NCI-H2029 (cell line): ENCODE measurements at places on chromosomes 1 and 21.
A peak's percentile ranks its signal among the peaks of the same experiment; 100 is the strongest.

GRCh38 chr21:43352568-43353281 lies 74.2 kb downstream of the SIK1 start:
- no peak for DNase-seq

DNA sequence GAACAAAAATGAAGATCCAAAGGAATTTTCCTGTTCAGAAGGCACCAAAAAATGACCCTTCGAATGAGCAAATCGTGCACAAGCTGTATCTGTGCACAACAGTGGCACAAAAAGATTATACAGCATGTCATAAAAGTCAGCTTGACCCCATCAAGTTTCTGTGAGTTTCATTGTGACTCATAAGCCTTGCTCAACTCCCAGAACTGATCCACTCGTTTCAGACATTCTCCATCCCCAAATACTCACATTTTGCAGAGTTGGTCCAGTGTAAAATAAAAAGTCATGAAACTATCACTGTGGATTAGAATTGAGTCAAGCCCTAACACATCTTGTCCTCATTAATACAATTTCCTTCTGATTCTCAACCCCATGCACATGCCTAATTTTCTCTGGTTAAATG lies 174.7 kb upstream of the PKN2 start:
- DNase-seq: no peak

GRCh38 chr21:43619856-43620255 lies 39.4 kb downstream of the HSF2BP start:
- no peak for DNase-seq

GRCh38 chr1:228472655-228473054 lies 14.5 kb upstream of the RNF187 start:
- DNase-seq: no peak

GRCh38 chr21:39610703-39611102 lies 2.0 kb upstream of the B3GALT5 start:
- DNase-seq: no peak

- no peak for DNase-seq
Observed at GRCh38 chr1:167676916-167677848, 44.6 kb upstream of the MPZL1 start.

DNA sequence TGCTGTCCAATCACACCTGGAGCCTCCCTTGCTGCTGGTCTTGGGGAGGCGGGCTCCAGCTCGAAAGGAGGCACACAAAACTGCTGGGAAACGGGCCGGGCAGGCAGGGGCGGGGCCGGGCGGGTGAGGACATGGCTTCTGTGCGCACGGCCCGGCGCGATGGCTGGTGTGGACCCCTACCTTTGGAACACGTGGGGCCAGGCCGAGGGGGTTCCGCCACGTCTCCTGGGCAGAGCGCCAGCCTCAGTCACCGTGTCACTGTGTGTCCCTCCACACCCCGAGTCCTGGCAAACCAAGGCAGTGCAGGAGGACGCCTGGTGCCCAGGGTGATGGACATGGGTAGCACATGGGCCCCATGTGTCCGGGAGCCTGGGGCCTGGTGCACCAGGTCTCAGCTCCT lies 42.0 kb upstream of the ADARB1 start:
- no peak for DNase-seq

DNA sequence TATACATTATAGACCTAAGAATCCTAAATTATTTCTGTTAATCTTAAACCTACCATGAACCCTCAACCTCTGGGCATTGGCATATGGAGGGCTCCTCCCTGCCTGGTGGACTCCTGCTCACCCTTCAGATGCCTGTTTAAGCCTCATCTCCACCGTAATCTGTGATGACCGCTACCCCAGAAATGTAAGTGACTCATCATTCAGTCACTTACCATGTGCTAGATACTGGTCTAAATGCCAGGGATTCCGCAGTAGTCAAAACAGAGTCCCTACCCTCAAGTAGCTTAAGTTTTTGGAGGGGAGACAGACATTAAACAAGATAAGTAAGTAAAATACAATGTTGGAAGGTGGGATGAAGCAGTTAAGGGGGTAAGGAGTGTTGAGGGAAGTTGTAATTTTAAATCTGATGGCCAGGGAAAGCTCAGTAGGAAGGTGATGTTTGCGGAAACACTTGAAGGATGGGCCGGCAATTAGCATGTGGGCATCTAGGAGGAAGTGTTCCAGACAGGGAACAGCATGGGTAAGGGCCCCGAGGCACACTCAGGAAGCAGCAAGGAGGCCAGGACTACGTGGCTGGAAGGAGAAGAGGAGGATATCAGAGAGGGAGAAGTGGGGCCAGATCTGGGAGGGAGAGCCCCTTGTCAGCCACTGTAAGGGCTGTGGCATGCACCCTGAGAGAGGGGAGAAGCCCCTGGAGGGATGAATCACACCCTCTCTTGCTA lies 141.7 kb upstream of the HOOK1 start:
- DNase-seq: peak; percentile 17

GRCh38 chr1:31746687-31747086 lies 17.5 kb downstream of the ADGRB2 start:
- no peak for DNase-seq

GRCh38 chr1:58841455-58841854 lies 57.6 kb upstream of the JUN start:
- no peak for DNase-seq

DNA sequence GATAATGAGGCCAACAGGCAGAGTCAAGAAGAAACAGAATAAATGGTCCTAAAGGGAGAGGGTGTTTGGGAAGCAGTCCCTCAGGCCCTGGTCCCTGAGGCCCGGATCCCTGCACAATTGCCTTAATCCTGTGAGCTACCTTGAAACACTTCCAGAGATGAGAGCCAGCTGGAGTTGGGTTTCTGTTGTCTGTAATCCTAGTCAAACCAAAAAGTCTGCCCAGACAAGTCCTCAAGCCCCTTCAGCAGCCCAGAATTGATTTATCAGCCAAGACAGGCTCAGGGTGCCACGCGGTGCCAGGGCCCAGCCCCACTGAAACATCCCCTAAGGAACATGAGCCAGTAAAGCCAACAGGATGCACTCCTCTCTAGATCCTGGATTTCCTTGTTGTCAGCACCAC lies 16.4 kb upstream of the CLSTN1 start:
- DNase-seq: peak; percentile 17

GRCh38 chr1:56511766-56512165 lies 67.6 kb downstream of the PLPP3 start:
- DNase-seq: no peak

GRCh38 chr1:202836623-202837403 lies 26.1 kb downstream of the PCAT6 start:
- no peak for DNase-seq

GRCh38 chr1:107132780-107133179 lies 8.1 kb upstream of the NTNG1 start:
- no peak for DNase-seq

DNA sequence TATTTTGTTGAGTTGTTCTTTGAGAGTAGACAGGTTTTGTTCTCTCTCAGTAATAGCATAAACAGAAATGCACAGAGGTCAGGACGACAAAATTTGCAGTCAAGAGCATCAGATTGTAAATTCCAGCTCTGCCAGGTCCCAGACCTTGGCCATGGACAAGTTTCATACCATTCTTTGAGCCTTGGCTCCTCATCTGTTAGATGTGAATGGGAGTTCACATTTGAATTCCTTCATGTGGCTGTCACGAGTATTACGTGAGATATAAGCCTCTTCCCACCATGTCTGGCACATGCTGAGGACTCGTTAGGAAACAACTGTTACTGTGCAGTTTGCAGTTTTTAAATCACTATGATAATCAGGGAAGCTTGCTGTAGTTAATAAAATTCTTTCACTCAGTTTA lies 93.2 kb upstream of the KCTD3 start:
- no peak for DNase-seq
